Right lung (tissue), 10 donors: ENCODE measurements at places on chromosomes 3 and 15. TPM values are rescaled to one million over a fixed set of nuclear protein-coding genes. Genes with fewer than 3 reads are reported as not detected.

Gene SAMD7
- not detected for polyA plus RNA-seq

- no peak for DNase-seq
These were observed 3.6 kb downstream of the TAGLN3 start for GRCh38 chr3:112002096-112002971.

DNA sequence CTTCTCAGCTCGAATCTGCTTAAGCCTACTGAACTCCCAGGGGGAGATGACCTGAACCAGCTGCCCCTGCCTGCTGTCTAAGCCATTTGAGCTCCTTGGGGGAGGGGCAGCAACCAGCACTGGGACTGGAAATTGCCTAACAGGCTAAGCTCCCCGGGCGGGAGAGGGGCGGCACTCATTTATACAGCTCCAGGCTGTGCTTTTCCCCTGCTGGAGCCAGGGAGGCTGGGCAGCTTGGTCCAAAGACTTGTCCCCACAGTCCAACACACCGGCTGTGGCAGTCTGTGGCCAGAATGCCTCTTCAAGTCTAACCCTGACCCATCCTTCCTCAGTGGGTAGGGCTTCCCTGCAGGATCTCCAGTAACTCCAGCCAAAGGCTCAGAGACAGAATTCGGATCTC is 1241.5 kb downstream of the ROBO2 start:
- no peak for DNase-seq

DNA sequence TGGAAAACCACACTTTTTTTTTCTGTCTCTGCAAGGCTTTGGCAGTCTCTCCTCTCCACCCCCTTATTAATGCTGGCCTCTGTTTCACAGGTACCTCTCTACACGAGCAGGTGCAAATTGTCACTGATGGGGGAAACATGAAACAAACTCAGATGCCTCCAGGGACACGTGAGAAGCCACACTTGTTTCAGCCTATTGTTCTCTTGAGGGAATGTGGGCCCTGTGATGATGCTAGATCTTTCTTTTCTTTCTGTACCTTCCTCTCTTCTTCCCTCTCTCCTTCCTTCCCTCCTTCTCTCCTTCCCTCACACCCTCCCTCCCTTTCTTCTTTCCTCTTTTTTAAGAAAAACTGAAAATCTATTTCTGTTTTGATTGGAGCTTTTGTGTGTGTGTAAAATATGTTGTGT is 5.7 kb upstream of the BLM start:
- DNase-seq = no peak

Gene SOX14
- not detected for polyA plus RNA-seq

DNA sequence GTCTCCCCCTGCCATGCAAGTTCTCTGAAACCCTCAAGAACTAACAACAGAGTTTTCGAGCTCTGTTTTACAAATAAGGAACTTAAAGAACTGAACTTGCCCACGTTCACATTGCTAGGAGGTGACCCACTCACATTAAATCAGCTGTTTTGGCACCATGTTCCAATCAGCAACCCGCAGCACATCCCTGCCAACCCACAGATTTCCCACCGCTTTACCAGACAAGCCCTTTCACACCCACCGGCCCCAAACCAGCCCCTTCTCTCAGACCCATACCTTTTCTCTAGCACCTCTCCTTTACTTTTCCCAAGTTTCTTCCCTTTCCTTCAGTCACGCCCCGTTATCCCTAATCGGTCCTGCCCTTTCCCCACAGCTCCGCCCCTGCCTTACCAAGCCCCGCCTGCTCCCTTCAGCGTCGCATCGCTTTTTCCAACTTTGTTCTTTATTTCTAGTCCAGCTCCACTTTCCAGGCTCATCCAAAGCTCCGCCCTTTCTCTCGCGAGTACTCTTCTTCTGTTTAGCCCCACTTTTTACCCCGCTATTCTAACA is 804 bp upstream of the BRPF1 start:
- DNase-seq = no peak

Gene GP5
- polyA plus RNA-seq = 0.78 TPM

Gene MCF2L2
- 3.0 TPM for polyA plus RNA-seq

Gene SERINC4
- not detected for polyA plus RNA-seq

GRCh38 chr3:18886331-18886730 is 262.0 kb upstream of the KCNH8 start:
- DNase-seq = no peak

Gene AGBL1
- 0.07 TPM for polyA plus RNA-seq

DNA sequence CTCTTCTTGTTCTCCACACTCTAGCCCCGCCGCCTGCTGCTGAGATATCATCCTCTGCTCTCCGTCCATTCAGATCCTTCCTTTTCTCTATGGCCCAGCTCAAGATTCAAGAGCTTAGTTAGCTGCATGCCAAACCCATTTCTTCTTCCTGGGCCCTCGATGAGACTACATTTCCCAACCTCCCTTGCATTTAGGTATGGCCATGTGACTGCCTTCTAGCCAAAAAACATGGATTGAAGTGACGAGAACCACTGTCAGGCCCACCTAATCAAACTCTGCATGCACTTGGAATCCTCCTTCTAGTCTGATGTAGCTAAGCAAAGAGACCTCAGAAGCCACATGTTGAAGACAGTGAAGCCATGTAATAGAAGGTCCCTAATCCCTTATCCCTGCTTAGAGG is 308.2 kb downstream of the VPS13C start:
- DNase-seq = no peak

Gene PRRT3
- polyA plus RNA-seq = 3.1 TPM
